Dorsolateral prefrontal cortex (tissue), 122 donors: ENCODE measurements at places on chromosomes 2 and 18.

GRCh38 chr2:130913891-130914290 is 77.2 kb downstream of the ARHGEF4 start:
- no peak for DNase-seq

DNA sequence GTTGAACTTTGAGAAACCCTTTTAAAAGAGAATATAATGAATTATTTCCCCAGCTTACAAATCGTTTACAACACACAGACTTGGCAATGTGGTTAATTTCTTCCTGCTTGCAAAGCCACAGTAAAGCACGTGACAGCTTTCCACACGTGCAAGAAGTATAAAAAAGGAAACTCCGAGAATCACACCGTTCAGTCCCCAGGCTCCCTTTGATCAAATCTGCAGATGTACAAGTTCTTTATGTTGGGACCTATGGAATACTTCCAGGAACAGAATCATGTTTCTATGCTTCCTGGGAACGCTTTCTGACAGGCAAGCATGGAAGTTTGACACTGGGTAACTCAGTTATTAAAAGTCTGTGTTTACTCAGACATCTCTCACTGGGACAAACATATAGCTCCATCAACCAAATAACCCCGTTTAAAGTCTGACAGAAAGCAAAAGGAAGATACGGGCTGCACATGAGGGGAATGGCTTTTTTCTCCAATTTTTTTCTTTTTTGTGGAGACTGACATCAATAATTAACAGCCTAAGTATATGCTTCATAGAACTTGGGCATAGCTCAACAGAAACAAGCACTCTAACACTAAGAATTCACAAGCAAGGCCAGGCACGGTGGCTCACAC is 134.8 kb downstream of the EIPR1 start:
- no peak for DNase-seq

DNA sequence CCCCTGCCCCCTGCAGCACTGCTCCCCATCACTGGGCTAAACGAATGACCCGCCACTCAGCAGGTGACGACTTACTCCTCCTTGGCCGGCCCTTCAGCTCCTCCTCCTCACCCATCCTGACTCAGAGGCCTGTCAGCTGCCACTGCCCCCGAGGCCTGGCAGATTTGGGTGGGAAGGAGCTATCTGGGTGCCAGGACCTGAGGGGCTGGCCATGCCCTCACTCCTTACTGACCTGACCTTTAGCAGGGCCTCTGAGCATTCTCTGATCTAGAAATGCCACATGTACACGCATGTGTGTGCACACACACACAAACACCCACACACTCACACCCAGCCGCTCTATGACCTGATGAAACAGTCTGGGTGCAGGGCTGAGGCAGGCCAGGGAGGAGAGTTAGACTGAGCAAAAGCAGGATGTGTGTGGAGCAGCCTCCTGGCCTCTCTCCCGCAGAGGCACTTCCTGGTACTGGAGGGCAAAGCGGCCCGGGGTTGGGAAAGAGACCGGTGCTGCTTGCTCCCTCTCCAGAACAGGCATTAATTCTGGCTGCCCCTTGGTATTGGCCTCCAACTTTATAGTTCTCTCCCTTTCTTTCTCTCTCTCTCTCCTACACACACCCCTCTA is 68.0 kb downstream of the ZFP36L2 start:
- no peak for DNase-seq

GRCh38 chr2:5409898-5410381 is 282.2 kb upstream of the SOX11 start:
- DNase-seq: no peak

- no peak for DNase-seq
Measured at GRCh38 chr2:2244508-2244907, 86.6 kb downstream of the MYT1L start.

DNA sequence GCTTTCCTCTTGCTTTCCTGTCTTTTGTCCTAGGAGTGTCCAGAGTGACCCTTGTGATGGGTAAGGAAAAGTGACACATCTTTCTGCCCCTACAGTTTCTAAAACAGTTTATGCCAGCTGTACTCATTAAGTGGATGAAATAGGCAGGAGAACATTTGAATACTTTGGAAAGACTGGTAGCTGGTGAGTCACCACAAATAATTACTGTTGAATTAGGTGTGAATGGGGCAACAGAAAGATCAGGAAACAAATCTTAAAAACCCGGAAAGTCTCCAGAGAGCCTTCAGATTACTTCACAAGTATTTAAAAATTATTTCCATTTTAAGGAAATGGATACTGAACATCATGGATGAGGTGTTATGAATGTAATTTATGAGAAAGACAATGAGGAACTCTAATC is 278.5 kb downstream of the CLIP4 start:
- no peak for DNase-seq

- peak; percentile 48 for DNase-seq
Measured at GRCh38 chr2:219402665-219403515, 15.2 kb upstream of the DNPEP start.

DNA sequence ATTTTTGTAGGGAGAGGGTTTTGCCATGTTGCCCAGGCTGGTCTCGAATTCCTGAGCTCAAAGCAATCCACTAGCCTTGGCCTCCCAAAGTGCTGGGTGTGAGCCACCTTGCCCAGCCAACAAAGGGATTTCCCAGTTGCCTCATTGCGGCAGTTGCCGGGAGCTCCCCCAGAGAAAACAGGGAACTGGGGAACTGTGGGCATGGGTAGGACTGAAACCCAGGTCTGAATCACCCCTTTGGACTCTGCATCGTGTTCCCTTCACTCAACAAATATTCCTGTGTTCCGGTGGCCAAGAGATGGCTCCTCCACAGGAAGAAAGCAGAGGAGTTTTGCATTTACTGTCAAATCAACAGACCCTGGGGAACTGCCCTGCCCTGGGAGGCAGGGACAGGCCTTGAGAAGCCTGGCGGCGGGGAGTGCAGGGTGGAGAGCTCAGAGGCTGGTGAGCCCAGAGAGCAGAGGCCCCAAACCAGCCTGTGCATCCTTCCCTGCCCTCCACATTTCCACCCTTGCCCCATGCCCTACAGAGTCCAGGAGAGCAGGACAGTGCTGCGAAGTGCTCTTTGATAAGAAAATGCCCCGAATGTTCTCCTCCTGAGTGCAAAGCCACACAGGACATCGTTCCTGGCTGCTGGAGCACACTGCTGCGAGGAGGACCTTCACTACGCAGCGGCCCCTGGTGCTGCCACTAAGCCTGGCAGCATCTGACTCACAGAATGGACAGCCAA is 24.9 kb downstream of the MYO7B start:
- DNase-seq: no peak

- DNase-seq: no peak
Measured at GRCh38 chr2:6231166-6231565, 539.0 kb downstream of the SOX11 start.

- peak; percentile 56 for DNase-seq
Measured at GRCh38 chr18:63119647-63120046, 199.9 kb downstream of the BCL2 start.

GRCh38 chr18:44969214-44969795 is 288.6 kb downstream of the SETBP1 start:
- DNase-seq: no peak

GRCh38 chr2:44906972-44907371 is 34.5 kb upstream of the SIX3 start:
- no peak for DNase-seq

DNA sequence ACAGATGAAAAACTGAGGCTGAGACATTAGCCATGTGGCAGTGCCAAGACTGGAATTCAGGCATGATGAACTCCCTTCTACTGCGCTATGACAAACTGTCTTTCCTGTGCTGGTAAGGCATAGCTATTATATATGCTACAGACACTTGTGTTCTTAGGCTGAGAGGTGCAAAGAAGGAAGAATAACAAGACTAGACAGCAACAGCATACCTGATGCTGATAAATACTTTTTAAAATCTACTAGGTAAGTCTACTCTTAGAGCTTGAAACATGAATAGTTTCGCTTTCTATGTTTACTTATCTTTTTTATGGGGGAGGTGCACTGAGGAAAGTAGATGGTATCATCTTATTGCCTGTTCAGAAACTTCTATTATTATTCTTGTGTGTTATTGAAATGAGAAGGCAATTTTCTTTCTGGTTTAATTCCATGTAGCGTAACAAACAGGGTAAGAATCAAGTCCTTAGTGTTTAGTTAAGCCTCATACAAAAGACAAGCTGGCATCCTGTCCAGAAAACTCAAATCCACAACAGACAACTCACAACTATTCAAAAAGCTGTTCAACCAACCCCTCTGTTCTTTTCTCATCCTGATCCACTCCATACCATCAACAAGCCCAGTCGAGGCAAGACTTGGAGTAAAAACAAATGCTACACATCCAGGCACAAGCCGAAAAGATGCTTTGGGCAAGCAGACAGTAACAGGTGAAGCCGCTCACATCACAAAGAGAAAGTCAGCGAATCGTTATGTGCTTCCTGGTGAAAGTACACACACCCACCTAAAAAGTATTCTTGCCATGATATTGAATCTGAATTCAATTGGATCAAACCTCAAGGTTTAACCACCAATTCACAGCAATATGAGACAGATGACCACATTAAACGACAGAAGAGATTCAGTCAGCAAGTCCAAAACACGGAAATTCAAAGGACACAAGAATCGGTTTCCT is 1.5 kb downstream of the TTC32 start:
- no peak for DNase-seq

- no peak for DNase-seq
Measured at GRCh38 chr2:46276642-46277041, 20.6 kb upstream of the EPAS1 start.

DNA sequence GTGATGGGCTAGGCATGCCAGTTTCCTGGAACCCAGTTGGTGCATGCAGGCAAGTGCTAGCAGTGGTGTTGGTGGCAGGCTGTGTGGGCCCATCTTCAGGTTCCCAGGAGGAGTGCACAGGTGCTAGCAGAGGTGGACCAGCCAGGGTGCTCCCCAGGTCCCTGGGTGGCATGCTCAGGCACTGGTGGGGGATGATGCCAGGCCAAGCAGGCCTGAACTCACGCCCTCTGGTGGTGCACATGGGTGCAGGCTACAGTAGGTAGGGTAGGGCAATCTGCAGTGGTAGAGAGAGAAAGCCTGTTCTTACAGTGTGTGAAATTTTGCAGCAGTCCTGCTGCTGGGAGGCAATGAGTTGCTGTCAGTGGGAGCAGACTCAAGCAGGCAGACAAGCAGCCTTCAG is 1651.8 kb downstream of the DPP10 start:
- no peak for DNase-seq

DNA sequence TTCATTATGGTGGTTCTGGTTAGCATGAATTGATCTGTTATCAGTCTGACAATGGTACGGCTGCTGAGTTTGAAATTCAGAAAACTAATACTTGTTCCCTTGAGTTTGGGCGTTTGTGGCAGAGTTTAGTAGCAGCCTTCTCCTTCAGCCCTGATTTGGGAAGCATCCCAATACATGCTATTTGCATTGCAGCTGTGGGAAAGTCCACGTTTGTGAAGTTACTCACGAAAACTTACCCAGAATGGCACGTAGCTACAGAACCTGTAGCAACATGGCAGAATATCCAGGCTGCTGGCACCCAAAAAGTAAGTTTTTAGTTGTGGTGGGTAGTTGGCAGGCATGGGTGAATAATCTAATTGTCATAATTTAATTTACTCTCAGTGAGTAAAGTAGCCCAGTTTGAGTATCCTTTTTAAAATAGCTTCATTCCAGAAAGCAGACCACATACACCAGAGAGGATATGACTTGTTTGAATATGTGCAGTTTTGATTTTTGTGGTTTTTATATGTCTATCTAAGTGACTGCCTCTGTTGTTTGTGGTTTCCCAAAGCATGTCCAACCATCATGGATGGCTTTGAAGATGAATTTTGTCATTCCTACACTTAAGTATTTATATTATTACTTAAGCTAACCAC is 12.2 kb downstream of the DGUOK start:
- DNase-seq: no peak

DNA sequence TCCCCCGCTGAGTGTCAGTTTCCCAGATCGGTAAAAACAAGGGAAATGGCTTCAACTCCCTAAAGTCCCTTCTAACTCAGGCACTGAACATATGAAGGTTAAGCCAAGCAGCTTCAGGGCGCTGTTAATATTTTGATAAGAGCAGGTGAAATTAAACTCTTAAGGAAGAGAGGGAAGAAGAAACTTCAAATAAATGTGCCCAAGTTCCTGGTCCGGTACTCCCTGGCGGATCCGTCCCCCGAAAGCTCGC is 564 bp downstream of the TRABD2A start:
- no peak for DNase-seq

DNA sequence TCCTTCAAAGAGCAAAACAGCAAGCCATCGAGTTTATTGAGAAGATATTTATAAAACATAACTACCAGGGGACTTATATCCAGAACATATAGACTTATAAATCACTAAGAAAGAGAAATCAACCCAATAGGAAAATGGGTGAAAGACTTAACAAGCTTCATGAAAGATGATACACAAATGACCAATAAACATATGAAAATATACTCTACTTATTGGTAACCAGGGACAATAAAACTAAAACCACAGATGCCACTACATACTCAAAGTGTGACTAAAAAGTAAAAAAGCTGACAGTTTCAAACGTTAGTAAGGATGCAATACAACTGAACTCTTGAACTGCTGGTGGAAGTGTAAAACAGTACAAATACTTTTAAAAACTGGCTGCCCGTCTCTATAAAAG is 154.3 kb downstream of the TMEM163 start:
- no peak for DNase-seq

- DNase-seq: no peak
Measured at GRCh38 chr2:173221132-173221695, 133.5 kb upstream of the CDCA7 start.

GRCh38 chr2:25316101-25316500 is 25.6 kb downstream of the DNMT3A start:
- no peak for DNase-seq
